ENCODE measurements at places on chromosomes 6 and 20.

DNA sequence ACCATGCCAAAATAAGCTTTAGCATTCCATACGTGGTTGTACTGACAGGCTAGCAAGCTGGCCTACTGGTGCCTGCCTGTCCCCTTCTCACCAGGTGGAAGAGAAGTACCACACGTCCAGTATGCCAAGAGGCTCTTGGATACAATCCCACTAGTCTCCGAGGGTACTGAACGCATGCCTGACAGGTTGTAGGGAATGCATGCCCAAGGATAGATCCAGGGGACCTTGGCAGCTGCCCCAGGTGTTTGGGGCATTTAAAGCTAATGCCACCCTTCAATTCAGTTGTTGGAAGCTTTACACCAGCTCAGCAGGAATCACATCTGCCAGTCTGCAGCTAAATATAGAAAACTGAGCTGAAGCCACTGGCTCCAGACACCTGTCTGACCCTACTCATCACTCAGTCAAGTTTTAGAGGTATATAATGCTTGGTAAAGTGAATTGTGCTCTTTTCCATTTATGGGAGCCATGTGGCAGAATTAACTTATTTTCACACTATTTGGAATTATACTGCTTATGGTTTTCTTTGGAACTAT, 4.9 kb downstream of the TUBB2B start:
- no peak for DNase-seq

DNA sequence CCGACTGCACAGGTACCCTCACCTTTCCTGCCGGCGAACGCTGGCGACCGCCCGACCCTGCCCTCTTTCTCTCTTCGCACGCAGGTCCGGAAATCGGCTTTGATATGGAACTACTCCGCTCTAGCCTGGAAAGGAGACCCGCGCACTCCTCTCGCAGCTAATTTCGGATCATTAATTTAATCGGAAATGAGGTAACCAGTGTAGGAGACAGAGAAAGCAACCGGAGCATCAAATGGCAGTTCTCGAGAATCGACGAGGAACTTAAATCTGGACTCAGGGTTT, 949 bp upstream of the ATXN1 start:
- DNase-seq: no peak

DNA sequence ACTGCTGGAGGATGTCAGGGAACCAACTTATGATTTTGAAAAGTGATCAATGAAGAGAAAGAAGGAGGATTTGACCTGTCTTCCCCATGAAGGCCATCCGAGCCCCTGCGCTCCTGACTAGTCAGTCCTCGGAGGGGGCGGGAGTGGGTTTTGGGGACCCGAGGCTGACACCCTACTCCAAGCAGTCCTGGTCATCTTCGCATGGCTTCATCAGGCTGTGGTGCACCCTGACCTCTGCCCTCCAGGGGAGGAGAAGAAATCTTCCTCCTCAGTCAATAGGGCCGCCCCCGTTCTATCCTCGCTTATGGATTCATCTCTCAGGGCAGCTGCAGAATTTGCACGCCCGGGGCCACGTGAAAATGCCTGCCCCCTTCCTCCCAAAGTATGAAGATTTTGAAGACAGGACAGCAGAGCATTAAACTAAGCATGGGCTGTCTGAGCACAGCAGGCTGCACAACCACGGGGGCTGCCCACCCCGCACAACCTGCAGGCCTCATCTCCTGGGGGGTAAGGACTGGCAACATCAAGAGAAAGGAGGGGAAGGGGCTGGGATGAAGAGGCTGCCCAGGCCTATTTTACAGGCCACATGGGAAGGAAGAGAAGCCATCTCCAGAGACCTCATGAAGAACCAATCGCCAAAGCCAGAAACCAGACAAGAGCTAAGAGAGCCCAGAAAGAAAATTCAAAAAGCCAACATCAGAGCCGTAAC, 138.1 kb upstream of the PHACTR3 start:
- DNase-seq: no peak

- DNase-seq: no peak
Observed at GRCh38 chr20:20362774-20363433, 5.0 kb upstream of the INSM1 start.

Data from iris pigment epithelial cell (primary cell).